ENCODE measurements at places on chromosomes 13 and 19.

DNA sequence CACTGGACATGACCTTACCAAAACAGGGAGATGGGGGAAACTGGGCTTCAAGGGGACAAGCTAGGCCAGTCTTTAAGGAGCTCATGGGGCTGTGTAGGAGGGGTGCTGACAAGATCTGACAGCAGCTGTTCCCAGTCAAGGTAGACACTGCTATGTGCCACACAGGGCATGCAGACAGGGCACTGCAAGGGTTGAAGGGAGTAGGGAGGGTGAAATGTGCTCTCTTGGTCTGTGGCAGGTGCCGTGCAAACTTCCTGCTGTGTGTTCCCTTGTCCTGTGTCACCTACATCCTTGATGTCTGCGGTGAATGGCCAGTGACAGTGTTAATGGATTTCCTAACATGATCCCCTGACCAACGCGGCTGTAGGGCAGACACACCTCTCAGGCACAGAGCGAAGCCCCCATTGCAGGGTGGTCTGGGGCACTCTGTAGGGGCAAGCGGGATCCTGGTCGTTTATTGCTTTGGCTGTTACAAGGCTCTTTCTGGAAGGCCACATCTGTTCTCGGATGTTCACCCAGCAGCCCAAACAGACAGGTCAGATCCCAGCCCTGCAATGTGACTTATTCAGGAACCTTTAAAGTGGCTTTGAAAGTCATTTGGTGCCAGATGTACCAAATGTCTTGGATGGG is 199.5 kb upstream of the ZNF536 start:
- no peak for DNase-seq

DNA sequence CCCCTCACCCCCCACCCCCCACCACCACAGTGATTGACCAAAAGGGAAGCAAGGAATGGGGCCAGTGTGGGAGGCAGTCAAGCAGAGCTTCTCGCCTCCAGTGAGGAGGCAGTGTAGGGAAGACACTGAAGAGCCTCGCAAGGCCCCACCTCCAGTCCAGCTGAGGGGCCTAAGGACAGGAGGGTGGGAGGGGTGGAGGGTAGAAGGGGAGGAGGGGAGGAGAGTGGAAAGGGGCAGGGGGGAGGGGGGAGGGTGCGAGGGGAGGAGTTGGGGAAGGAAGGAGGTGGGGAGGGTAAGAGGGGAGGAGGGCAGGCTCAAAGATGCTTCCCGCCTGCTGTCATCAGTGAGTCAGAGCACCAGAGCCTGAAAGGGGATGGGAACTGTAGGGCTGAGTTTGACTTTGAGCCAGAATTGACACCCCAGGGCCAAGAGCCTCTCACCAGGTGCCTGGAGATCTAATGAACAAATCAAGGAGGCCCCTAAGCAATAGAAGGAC is 786.2 kb downstream of the UQCRFS1 start:
- DNase-seq = no peak

DNA sequence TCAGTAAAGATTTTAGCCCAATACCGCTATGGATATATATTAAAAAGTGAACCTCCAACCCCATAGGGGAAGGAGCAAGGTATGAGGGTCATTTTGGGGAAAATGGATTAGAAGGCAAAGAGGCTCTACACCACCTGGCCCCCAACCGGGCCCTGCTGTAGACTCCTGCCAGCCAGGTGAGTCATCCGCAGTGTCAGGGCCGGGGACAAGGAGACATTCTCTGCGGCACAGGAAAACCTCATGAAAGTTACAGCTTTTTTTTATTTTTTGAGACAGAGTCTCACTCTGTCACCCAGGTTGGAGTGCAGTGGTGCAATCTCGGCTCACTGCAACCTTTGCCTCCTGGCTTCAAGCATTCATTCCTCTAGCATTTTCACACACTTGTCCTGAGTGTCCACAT is 32.0 kb downstream of the ZFR2 start:
- DNase-seq = no peak

GRCh38 chr13:101795025-101795424 is 342.6 kb downstream of the ITGBL1 start:
- peak; percentile 9 for DNase-seq

DNA sequence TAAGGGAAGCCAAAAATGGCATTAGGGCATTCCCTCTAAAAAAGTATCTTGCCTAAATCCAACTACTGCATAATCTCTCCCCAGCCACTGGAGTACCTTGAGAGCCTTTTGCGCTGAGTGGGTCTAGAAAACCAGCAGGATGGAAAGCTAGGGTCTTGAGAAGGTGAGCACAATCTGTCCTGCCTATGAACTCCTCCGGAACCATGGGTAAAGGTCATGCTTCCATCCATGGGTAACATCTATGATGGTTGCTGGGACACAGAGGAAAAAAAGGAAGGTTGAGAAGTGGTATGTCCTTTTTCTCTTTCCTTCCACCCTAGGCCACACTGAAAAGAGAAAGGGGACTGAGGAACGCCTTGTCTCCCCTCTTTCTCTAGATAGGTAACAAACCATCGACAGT is 52.4 kb downstream of the ZNF676 start:
- peak; percentile 30 for DNase-seq

DNA sequence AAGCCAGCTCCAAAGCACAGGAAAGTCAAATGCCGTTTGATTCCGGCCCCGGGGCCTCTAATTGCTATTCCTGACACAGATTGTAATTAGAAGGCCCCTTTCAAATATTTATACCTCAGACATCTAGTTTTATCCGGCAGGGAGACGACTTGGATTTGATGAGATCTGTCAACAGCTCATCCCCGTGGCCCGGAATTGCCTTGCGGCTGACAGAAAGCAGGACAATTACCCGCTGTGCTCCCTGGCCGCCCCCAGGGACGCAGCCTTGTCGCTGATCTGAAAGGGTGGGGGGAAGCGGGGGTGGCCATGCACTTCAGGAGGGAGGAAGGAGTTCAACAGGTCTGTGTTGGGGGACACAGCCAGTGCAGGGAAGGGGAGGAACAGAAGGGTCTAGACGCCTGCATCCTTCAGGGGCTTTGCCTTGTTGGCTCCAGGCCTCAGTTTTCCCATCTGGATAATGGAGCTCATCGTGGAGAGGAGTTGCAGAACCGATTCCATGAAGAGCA is 1.8 kb upstream of the SHD start:
- DNase-seq = no peak

DNA sequence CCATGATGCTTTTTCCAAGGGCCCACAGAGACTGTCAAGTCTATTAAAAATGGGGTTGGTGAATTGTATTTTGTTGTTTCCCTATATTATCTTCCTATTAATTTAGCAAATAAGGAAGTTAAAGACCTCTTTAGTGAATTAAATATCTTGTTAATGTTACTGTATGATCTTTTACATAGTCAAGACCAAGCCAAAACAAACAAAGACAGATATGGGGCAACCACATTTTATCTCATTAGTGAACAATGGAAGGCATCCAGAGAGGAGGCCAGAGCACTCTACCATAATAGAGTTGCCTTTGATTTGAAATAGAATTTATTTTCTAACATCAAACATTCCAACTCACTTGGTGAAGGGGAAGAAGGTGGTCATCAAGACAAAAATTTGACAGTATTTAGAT is 169.4 kb downstream of the B3GLCT start:
- DNase-seq = no peak

DNA sequence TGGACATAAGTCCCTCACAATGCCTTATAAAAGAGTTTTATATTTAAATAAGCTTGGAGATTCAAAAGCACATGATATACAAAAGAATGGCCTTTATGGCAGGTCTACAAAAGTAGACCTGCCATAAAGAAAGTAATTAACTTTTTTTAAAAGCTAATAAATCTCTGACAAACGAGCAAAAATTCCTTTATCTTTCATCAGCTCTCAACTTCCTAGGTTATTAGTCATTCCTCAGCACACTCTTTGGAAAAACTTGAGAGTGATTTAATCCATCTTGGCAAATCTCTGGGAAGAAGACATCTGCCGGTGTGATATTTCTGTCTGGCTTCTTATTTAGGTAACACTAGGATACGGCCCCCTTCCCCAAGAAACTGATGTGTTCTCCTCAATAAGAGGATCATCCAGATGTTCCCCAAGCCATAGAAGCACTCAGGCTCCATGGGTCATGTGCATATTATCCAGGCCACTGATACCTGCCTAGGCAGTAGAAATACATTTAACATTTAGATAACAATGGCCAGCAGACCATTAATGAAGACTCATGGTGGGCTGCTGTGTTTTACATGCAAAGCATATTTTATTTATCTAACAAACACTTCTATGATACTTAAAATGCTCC is 372.7 kb downstream of the LIG4 start:
- DNase-seq = peak; percentile 39

- DNase-seq = peak; percentile 95
Measured at GRCh38 chr13:32284927-32285632, 30.1 kb downstream of the ZAR1L start.

DNA sequence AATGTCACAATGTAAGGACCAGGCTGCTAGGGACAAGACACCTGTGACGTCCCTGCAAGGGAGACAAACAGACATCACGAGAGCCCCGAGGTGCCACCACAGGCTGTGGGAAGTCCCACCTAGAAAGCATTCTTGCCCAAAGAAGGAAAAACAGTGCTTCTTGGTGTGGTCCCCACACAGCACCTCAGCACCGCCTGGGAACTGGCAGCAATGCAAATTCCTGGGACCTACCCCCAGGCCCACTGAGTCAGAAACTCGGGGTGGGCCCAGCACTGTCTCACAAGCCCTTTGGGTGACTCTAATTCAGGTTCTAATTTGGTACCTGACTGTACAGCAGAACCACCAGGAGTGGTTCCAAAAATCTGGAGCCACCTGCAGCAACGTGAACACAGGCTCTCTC is 13.8 kb upstream of the CCNP start:
- DNase-seq = no peak

- DNase-seq = no peak
Measured at GRCh38 chr19:5615756-5616327, 6.7 kb downstream of the SAFB2 start.

DNA sequence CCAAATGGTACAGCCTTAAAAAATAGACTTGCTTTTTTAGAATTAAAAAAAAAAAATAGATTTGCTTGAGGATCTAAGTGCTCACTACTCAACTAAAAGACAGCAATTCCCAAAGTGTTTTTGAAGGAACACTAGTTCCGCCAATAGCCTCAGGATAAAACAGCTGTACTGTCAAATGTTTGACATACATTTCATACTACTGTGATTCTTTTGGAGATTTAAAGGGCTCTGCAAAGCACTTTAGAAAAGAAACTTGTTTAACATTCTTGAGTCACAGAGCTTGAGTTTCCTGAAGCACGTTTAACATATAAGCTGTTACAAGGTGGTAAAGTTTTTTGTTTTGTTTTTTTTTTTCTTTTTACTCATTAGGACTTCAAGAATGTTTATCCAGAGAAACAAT is 23.1 kb upstream of the KLF5 start:
- no peak for DNase-seq

GRCh38 chr13:91045351-91046034 is 302.0 kb upstream of the MIR17HG start:
- DNase-seq = peak; percentile 36

DNA sequence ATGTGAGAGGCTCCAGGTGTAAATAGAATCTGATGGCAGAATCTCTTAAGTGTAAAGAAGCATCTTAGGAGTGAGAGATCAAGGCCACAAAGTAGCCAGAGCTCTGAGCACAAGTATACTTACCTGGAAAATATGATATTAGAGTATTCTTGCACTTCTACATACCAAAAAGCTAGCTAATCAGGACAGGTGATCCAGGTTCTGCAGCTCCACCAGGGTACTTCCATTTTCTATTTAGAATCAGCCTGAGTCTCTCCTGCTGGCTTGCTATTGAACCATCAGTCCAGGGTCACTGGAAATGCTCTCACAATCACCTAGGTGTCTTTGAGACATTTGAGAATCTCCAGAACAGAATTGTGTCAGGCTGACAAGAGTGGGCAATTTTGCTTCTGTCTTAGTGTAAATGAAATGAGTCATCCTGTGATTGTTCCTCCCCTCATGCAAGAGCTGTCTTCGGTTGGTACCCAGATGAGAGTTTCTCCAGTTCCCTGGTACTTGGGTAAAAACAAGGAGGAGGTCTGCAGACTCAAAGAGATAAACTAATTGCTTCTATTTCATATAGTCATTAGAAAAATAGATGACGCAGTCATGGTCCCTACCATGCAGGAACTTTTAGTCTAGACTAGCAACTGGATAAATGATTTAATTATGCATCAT is 14.6 kb downstream of the ZNF254 start:
- no peak for DNase-seq

DNA sequence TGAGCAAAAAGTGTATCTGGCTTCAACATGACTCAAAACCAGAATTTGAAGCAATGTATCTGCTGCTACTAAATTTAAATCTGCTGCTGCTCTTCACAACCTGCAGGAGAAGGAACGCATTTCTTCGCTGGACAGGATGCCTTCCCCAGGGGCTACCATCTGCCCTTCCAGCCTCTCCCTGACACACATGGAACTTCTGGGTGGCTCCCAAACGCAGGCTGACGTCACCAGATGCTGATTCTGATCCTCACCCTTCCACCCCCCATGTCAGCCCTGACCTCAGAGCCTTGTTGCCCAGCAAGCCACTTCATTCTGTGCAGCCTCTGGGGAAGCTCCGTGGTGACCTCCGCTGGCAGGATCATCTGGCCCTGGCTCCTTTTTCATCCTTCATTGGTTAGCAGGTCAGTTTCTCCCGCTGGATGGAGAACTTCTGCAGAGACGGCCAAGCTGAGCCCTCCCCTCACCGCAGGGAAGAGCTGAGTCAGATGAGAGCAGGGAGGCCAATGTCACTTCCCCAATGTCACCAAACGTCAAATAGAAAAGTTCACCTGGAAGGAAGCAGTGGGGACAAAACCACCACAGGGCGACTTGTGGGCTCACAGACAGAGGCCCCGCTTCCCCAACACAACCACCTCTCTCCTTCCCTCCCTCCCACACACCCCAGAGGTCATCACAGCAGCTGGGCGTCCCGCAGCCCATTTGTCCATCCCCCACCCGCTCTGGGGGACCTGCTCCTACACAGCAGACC is 14.0 kb upstream of the RAB20 start:
- no peak for DNase-seq

DNA sequence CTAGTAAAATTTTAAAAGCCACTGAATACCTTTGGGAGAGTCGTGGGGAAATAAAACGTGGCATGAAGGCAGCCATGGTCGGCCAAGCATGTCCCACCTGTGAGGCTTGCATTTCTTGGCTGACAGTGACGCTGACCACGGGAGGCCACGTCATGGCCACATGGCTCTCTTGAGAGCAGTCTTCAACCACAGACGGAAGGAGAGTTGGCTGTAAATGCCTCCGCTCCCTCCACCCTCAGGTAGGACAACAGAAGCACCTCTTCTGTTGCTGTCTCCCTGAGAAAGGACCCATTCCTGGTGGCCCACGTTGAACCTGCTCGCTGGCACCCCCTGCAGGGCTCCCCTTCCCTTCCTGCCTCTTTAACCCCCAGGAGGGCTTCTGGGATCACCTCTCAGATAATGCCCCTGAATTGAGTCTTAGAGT is 10.6 kb upstream of the LRRC25 start:
- no peak for DNase-seq

DNA sequence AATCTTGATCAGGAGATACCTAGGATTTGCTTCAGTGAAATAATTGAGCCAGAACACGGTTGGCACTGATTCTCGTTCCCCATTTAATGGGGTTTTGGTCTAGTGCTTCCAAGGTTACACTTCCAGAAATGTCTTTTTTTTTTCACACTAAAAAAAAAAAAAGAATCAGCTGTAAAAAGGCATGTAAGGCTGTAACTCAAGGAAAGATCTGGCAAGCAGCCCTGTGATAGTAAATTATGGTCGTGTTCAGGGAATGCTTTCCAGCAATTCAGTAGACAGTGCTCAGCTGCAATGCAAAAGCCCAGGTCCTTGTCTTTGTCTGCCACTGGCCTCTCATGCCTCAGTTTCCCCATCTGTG is 27.2 kb upstream of the NDUFS7 start:
- DNase-seq = no peak
